ENCODE measurements at places on chromosomes 6 and 20.

DNA sequence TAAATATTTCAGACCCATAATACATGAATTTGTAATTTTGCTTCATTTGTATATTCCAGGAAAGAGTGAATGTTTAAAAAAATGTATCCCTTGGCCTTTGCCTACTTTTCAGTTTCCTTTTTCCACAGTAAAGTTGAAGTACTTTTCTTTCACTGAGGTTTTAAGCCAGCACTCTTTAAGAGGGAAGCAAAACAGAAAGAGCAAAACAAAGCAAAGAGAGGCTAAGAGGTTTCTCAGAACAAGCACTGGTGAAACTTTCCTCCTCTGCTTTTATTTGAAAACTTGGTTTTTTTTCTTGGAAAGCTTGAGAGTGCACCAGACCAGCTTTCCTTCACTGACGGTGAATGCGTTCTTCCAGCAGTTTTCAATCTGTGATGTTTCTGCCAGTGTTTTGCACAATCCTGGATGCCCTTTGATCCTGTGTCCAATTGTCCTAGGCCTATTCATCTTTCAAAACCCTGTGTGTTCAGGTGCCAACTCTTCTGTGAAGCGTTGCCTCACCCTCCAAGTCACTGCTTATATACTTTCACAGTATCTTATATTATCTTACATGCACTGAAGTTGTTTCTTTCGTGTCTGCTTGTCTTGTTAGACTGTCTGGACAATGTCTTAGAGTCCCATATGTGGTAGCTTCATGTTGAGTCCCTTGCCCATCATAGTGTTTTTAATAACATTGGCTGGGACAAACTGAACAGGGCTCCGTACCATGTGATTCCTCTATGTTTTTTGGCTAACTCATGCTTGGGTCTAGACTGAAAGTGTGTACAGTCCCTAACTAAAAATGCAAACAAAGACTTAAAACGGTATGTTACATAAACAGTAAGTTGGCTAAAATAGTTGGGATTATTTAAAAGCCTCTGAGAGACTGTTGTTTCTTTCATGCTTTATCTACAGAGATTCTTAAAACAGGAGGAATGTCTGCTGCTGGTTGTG, 1.9 kb downstream of the RNF217 start:
- no peak for DNase-seq

DNA sequence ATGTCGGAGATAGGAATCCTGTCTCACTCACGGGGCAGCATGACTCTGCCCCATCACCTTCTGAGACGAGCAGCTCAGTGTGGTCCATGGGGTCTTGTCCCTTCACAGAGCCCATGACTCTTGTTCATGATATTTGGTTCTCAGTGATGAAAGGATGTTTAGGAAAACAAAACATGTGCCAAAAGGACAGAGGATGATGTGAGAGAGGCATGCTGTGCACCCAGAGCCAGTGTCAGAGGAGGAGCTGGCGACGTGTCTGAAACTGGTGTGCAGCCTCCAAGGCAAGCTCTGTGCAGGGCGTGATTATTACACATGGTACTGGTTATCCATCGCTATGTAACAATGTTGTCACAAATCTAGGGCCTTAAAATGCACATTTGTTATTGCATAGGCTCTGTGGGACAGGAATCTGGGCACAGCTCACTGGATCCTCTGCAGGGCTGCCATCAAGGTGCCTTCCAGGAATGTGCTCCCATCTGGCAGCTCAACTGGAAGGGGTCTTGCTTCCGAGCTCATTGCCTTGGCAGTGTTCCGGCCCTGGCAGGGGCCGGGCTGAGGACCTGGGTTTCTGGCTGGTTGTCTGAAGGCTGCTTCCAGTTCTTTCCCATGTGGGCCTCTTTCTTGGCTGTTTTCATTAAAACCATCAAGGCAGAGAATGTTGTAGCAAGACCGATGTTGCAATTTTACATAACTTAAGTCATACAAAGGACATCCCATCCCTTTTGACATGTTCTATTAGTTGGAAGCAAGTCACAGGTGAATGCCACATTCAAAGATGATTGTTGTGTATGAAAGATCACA, 175.4 kb downstream of the ERMARD start:
- no peak for DNase-seq

DNA sequence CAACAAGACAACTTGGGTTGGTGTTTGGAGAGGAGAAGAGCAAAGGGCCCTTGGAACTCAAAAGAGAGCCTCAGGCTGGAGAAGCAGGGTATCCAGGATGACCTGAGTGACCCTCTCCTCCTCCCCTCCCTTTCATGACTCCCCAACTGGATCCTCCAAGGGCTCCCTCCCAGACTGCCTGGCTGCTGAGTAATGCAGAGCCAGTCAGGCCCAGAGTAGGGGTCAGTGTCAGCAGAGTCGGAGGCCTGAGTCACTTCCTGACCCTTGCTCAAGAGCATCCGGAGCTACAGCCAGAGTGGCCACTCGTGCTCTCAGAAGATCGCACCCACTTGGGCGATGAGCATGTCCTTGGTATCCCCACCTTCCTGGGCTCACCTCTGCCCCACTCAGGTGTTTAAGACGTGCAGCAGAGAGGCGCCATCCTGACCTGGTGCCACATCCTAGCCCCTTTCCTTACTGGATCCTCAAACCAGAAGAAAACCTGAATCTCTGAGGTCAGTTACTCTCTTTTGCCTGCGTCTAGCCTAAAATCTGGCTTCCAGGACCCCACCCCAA, 2.8 kb upstream of the MAPK13 start:
- DNase-seq: no peak

DNA sequence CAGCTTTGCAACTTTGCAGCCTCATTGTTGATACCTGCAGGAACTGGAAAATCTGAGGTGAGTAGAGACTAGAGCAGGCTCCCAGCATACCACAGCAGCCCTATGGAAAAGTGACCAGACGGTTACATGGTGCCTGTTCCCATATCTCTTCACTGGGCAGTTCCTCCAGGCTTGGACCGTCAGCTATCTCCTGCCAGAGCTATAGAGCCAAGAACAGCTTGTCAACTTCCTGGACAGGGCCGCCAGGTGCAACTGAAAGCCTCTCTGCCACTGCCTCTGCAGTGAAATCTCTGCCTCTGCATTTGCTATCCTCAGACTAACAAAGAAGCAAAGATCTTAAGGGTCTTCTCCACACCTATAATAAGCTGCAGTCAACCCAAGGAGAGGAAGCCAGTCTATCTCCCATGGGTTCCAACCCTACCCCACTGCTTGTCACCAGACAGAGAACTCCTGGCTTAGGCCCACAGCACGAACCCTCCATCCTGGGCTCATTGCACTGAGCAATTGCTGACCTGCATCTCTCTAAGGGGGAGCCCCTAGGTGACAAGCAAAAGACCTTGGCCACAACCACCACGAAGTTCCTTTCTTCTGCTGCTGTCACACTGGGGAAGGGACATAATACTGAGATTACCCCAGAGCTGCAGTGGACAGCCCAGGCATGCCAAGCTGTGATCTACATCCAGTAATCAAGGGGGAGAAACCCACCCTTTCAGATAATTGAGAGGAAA, 60.1 kb upstream of the KHDRBS2 start:
- no peak for DNase-seq

GRCh38 chr20:62651285-62652021, 9.2 kb downstream of the SLCO4A1 start:
- peak; percentile 55 for DNase-seq
